Forelimb muscle (tissue), 1 donor: ENCODE measurements at places on chromosomes 11 and 22.

- no peak for DNase-seq
Observed at GRCh38 chr11:74871037-74871436, 77.9 kb downstream of the XRRA1 start.

DNA sequence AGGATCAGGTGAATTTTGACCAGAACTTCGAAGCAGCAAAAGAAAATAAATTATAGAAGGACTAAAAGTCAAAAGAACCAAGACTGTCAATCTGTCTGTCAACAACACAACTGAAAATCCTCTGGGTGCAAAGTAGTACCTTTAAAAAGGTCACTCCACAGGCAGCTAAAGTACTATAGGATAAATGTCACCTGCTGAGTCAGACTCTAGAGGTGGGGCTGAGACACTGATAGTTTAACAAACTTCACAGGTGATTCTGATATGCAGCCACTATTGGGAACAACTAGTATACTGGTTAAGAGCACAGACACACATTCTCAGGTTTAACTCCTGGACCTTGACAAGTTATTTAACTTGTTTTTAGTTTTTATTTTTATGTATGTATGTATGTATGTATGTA lies 107.3 kb downstream of the FCHSD2 start:
- no peak for DNase-seq

- no peak for DNase-seq
Observed at GRCh38 chr11:44034639-44035038, 13.1 kb upstream of the ACCSL start.

DNA sequence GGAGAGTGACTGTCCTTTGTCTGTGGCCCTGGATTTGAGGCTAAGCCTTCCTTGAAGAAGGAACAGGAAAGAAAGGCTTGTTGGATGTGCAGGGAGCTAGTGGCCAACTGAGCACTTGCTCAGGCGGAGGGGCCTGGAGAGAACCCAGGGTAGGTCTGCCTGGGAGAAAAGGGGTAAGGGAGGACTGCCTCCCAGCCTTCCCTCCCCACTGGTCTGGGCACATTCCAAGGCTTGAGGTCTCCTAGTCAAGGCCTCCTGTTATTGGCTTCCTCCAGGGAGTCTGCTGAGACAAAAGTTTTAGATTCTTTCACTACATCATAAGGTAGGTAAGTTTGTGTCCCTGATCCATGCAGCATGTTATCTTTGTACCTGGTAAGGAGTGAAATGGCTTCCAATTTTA lies 15.2 kb downstream of the KCNQ1OT1 start:
- DNase-seq = no peak

DNA sequence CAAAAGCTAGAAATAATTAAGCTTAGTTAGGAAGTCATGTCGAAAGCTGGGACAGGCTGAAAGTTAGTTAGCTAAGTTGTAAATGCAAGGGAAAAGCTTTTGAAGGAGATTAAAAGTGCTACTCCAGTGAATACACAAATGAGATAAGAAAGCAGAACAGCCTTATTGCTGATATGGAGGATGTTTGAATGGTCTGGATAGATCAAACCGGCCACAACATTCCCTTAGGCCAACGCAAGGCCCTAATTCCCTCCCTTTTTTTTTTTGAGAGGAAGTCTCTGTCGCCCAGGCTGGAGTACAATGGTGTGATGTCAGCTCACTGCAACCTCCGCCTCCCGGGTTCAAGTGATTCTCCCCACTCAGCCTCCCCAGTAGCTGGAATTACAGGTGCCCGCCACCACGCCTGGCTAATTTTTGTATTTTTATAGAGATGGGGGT lies 23.3 kb upstream of the WEE1 start:
- DNase-seq = no peak
